ENCODE measurements at places on chromosomes 11 and 22.

- DNase-seq, result no peak
Measured at GRCh38 chr11:126832387-126832786, 168.2 kb downstream of the KIRREL3 start.

DNA sequence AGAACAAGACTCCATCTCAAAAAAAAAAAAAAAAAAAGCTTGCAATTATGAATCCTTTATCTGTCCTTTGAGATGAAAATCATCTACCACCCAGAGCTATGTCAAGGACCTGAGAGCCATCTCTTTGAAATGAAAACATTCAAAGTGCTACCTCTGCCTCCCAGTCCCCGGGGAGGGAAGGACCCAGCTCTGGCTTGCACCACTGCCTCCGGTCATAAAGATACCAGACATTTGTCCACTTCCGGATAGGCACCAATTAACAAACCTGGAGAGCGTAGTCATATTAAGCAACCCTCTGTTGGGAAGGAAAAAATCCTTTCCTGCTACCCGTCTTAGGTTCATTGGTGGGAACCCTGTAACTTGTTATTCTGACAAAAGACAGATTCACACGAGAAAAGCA lies 98.6 kb downstream of the ARHGAP8 start:
- no peak for DNase-seq

- no peak for DNase-seq
Measured at GRCh38 chr22:39091126-39092081, 5.6 kb upstream of the APOBEC3H start.

GRCh38 chr11:438101-438844 lies 3.5 kb downstream of the ANO9 start:
- no peak for DNase-seq

DNA sequence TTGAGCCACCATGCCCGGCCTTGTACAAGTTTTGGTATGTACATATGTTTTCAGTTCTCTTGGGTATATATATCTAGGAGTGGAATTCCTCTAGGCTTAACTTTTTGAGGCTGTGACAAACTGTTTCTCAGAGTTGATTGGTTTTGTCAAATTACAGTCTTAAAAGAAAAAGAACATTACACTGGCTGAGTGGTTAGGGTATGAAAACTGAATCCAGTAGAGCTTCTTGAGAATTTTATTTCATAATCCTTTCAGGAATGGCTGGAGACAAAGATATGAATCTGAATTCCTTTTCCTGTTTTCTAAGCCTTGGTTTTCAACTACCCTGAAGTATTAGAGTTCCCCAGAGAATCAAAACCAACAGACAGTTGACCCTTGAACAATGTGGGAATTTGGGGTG lies 6.5 kb downstream of the METTL15 start:
- no peak for DNase-seq

GRCh38 chr11:119149018-119149785 lies at the start of gene ABCG4:
ABCG4 (plus strand) TSS chr11:119149052; CDS start chr11:119149966, 914 bp downstream.
- DNase-seq, result no peak

- no peak for DNase-seq
Measured at GRCh38 chr22:37225481-37225880, 13.2 kb upstream of the SSTR3 start.

GRCh38 chr11:1920128-1920908 lies 815 bp downstream of the TNNT3 start:
- DNase-seq, result no peak

- no peak for DNase-seq
Measured at GRCh38 chr11:30496935-30497334, 89.2 kb downstream of the MPPED2 start.

DNA sequence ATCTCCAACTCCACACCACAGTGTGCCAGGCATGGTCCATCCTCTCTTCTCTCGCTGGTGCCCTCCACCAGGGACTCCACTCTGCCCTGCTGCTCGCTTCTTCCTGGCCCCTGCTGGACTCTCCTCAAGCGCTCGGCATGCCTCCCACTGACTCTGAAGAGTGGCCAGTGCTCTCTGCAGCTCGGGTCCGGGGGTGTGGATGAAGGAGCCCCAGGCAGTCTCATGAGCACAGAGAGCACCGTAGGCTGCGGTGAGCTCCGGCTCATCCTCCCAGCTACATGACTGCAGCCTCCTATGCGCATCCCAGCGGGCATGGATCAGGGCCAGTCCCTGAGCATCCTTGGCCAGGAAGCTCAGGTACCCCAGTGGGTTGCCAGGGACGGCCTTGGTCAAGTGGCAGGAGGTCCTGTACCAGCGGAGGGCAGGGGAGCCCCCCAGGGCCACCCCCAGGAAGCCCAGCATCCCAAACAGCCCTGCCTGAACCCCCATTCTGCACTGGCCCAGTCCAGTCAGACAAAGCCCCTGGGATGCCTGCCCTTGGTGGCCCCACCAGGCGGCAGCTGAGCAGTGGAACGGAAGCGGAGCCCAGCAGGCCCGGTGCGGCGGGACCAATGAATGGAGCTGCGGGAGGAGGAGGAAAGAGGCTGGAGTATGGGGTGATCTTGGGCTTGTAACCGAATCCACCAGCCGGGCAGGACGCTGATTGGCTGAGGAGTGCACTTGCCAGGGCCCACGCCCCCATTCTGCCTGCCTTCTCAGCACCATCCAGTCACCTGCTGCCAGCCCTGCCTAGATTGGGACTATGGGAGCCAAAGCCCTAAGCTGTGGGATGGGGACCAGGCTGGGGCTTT lies at the start of gene PLA2G3:
PLA2G3 (minus strand) TSS at position 643 of the 851 bp plus-strand sequence; CDS start at position 489, 154 bp downstream.
- no peak for DNase-seq

- no peak for DNase-seq
Measured at GRCh38 chr11:109043315-109043714, 378.4 kb downstream of the DDX10 start.

- DNase-seq, result no peak
Measured at GRCh38 chr11:74978041-74978440, 10.7 kb upstream of the NEU3 start.

DNA sequence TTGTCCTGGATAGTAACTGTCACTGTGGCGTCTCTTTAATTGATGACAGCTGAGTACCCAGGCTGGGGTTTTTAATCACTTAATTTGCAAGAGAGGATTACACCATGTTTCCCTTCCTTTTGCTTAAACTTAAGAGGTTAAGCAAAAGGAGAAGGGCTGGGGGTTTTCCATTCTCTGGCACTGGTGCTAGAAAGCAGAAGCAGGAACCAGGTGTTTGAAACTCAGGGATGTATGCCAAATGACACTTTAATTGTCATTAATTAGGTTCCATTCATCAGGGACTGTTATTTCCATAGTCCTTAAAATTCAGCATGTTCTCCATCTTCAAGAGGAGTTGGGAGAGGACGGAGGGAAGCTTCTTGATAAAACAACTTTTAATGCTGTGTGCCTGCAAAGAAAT lies 746.2 kb downstream of the NELL1 start:
- DNase-seq, result no peak

DNA sequence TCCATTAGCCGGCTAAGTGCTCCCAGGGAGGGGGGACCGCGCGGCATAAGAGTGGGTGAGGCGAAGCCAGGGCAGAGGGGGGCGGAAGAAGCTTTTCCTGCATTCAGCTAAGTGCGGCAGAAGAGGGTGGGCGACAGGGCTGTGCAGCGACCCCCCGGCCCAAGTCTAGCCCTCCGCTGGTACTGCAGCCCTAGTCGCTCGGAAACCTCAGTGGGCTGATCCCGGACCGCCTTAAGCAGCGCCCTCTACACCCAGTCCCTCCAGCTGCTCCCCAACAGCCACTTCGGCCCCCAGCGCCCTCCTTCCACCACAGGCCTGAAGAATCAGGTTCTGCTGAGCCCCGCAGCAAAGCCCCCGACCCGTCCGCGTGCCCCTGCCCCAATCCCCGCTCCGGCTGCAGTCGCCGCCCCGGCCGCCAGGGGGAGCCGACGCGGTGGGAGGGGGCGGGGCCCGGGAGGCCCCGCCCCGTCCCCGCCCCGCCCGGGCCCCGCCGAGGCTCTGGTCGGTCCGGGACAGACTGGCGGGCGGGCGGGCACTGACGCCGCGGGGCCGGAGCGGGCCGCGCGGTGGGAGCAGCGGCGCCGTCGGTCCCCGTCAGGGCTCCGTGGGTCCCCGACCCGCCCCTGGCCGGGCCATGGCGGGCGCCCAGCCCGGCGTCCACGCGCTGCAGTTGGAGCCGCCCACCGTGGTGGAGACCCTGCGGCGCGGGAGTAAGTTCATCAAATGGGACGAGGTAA lies at the start of gene PLCB3:
PLCB3 (plus strand) TSS at position 515 of the 737 bp plus-strand sequence; CDS start at position 635, 120 bp downstream.
- DNase-seq, result peak; percentile 62

- no peak for DNase-seq
Measured at GRCh38 chr11:84333221-84333620, 1047.1 kb upstream of the CCDC90B start.

GRCh38 chr11:125072218-125072960 lies 9.3 kb downstream of the SLC37A2 start:
- DNase-seq, result no peak

- DNase-seq, result no peak
Measured at GRCh38 chr11:4050138-4050537, 44.5 kb upstream of the RRM1 start.

DNA sequence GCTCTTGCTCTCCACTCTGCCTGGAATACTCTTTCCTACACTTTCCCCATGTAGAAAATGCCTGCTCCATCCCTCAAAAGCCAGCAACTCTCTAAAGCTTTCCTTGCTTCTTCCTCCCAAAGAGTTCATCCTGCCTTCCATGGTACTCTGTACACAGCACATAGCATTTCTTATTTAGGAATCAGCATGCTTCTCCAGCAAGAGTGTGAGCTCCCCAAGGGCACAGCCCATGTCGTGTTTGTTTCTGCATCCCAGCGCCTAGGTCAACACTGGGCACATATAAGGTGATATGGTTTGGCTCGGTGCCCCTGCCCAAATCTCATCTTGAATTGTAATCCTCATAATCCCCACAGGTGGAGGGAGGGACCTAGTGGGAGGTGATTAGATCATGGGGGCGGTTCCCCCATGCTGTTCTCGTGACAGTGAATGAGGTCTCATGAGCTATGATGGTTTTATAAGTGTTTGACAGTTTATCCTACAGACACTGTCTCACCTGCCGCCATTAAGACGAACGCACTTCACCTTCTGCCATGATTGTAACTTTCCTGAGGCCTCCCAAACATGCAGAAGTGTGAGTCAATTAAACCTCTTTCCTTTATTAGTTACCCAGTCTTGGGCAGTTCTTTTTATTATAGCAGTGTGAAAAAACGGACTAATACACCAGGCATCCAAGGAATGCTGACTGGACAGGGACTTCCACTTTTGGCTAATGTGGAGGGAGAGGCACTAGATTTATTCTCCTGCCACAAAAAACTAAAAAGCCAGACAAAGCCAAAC lies 8.2 kb downstream of the VPS37C start:
- DNase-seq, result no peak

DNA sequence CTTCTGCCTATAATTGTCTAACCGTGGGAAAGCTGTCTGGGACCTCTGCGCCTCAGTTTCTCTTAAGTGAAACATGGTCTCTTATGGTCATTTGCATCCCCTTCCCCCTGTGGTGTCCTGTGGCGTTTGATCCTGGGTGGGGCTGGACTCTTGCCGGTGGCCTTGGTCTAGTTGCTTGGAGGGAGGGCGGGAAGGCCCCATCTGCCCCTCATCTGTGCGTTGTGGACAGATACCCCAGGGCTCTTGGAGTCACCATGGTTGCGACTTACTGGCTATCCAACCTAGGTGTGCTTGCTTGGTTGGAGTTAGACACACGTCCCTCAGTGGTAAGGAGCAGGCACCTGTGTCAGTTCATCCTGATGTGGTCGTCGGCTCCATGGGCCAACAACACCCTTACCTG lies 15.2 kb downstream of the SHANK3 start:
- DNase-seq, result no peak

DNA sequence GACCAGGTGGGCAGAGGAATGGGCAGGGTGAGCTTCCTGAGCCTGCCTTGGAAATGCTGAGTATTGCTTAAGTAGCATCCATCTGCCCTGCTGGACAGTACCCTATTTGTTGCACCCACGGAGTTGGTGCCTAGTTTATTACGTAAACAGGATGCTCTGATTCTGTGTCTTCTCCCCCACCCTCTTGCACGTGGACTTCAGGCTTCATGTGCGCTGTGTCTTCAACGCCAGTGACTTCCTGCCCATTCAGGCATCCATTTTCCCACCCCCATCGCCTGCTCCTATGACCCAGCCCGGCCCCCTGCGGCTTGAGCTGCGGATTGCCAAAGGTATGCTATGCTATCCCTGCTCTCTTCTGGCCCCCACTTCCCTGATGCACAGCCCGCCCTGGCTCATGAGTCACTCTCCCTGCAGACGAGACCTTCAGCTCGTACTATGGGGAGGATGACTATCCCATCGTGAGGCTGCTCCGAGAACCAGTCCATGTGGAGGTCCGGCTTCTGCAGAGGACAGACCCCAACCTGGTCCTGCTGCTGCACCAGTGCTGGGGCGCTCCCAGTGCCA lies 5.7 kb downstream of the ZP1 start:
- DNase-seq, result no peak

- no peak for DNase-seq
Measured at GRCh38 chr11:65310736-65311135, 3.9 kb upstream of the CDC42EP2 start.

DNA sequence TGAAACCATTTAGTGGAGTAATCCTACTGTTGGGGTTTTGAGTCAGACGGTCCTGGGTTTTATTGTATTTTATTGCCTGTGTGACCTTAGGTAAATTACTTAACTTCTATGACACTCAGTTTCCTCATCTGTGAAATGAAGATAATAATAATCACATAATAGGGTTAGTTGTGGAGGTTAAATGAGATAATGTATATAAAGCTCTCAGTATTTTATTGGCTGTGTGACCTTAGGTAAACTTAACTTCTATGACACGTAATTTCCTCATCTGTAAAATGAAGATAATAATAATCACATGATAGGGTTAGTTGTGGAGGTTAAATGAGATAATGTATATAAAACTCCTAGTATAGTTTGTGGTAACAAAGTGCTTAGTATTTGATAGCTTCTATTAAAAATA lies 13.2 kb downstream of the BARX2 start:
- DNase-seq, result no peak

DNA sequence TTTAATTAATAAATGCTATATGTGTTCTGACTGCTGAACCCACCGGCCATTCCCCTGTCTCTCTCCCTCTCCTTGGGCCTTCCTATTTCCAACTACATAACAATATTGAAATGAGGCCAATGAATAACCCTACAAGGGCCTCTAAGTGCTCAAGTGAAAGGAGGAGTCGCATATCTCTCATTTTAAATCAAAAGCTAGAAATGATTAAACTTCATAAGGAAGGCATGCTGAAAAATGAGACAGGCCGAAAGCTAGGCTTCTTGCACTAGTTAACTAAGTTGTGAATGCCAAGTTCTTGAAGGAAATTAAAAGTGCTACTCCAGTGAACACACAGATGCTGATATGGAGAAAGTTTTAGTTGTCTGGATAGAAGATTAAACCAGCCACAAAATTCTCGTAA lies 109.2 kb downstream of the TSPAN18 start:
- DNase-seq, result no peak

GRCh38 chr11:27640954-27641353 lies 59.3 kb downstream of the BDNF start:
- DNase-seq, result no peak
